ENCODE measurements at places on chromosomes 12 and 14. TPM values are rescaled to one million over a fixed set of nuclear protein-coding genes. Genes with fewer than 3 reads are reported as not detected.

- no peak overlapping the region for H3K27ac ChIP-seq
- no peaks in the 10 kb centered on the region for H3K4me1 ChIP-seq
- DNase-seq = no peak
- H3K36me3 ChIP-seq = no peaks in the 10 kb centered on the region
- no peak overlapping the region for H3K4me3 ChIP-seq
Observed at GRCh38 chr14:106134886-106135285, 608.5 kb downstream of the TMEM121 start.

- no peak overlapping the region for H3K27ac ChIP-seq
- H3K36me3 ChIP-seq = no peaks in the 10 kb centered on the region
- no peaks in the 10 kb centered on the region for H3K4me1 ChIP-seq
- H3K4me3 ChIP-seq = no peak overlapping the region
Observed at GRCh38 chr12:41745593-41745992, 399.1 kb downstream of the GXYLT1 start.

DNA sequence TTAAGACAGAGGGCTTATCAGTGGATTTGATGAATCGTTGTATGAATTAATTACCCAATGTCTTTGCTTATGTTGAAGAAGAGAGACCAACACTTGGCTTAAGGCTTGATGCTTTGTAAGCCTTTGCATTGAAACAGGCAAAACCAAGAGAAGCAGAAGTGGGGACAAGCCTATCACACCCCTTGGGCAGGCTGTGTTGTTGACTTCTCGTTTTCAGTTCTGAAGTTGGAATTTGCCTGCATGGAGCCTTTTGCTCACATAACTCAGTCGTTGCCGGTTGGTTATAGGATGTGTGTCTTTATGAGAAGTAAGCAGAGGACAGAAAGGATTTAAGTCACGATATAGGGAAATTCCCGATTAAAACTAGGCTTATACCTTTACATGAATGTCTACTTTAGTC is 94.7 kb downstream of the CCDC92 start:
- DNase-seq = no peak
- peaks cover 3% of the 10 kb centered on the region for H3K27me3 ChIP-seq
- no peaks in the 10 kb centered on the region for H3K4me1 ChIP-seq
- H3K27ac ChIP-seq = no peak overlapping the region
- H3K36me3 ChIP-seq = no peaks in the 10 kb centered on the region

DNA sequence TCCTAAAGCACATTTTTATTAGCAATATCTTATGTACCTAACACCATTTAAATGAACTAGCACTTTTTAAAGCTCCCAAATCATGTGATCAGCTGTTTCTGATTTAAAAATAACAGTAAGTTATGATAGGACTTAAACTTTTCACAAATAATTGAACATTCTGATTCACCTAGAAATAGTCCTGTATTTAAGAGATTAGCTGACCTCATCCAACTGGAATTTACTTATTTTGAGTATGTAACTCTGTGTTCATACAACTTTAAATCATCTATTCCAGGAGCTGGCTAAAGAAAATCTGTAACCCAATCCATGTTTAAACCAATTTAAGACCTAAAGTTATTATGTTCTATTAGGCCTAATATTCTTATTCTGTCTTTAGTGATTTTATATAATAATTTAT is 184.3 kb downstream of the CCDC91 start:
- no peak overlapping the region for H3K27ac ChIP-seq
- H3K4me3 ChIP-seq = no peak overlapping the region
- no peaks in the 10 kb centered on the region for H3K4me1 ChIP-seq
- no peaks in the 10 kb centered on the region for H3K27me3 ChIP-seq

DNA sequence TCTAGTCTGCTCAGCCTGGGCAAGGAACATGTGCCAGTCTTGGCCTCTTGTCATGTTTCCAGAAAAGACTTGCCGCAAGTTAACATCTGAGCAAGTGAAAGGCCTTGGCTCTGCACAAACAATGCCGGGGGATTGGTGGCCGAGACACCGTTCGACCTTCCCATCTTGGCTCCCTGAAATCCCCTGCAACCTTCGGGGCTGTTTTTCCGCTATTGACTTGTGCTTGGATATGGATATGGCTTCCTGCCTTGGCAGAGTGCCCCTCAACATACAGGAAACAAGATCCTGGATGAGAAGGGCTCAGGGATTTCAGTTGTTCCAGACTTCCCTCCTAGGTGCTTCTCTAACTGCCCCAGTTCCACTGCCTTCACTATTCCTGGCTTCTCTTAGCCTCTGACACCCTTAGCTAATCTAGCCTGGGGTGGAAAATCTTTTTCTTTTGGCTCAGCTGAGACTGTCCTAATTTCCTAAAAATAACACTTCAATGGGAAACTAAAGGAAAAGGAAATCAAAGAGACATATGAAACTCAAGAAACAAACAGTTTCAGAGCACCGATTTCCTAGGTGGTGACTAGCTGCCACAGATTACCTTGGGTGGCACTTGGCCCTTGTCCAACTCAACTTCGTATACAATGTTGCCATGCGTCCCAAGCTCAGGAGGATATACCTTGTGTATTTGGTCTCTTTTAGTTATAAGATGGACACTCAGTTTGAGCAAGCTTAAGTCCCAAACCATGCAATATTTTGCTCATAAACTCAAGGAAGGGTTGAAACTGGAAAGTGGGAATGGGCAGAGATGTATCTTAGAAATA is 33.9 kb downstream of the RDH12 start:
- no peaks in the 10 kb centered on the region for H3K36me3 ChIP-seq
- peak; percentile 24 for DNase-seq
- peaks cover 21% of the 10 kb centered on the region for H3K4me1 ChIP-seq
- no peaks in the 10 kb centered on the region for H3K27me3 ChIP-seq

TMTC1 gene
- 22.1 TPM for total RNA-seq

PYGL gene
- 3.7 TPM for total RNA-seq

TMPO gene
- total RNA-seq = 11.3 TPM

CD69 gene
- total RNA-seq = 0.18 TPM

PUS1 gene
- total RNA-seq = 8.1 TPM

All from heart right ventricle (tissue), 16 donors.